H1 (cell line): ENCODE measurements at places on chromosomes 4 and X.

- no peak for DNase-seq
Observed at GRCh38 chr4:108831291-108831690, 68.4 kb upstream of the ETNPPL start.

DNA sequence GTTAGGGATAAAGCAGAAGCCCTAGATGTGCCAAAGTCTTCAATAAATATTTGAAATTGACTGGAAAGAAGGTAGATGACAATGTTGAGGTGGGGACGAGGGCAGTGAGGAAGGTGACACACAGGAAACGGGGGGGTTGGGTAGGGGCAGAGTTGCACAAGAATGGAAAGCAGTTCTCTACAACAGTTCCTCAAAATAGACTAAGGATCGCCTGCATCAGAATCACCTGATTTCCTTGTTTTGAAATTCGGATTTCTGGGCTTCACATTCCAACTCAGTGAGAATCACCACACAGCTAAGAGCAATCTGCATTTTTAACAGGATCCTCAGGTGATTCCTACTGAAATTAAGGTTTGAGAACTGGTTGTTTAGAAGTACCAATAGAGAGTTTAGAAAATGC lies 70.6 kb downstream of the ARFIP1 start:
- DNase-seq: no peak

- DNase-seq: no peak
Observed at GRCh38 chr4:182143086-182143821, 99.9 kb upstream of the TENM3 start.

- no peak for DNase-seq
Observed at GRCh38 chr4:85019411-85019810, 52.9 kb upstream of the WDFY3 start.

- DNase-seq: no peak
Observed at GRCh38 chr4:106985830-106986229, 50.3 kb downstream of the DKK2 start.
